ENCODE measurements at places on chromosomes 3 and 15.

- DNase-seq, result no peak
These were observed 97.6 kb downstream of the LSM3 start for GRCh38 chr3:14275962-14276909.

GRCh38 chr3:127488740-127489139, 101.8 kb downstream of the TPRA1 start:
- DNase-seq, result no peak

- DNase-seq, result no peak
These were observed 3.5 kb downstream of the SIDT1 start for GRCh38 chr3:113535898-113536297.

- DNase-seq, result no peak
These were observed 127.9 kb downstream of the MITF start for GRCh38 chr3:69866988-69867720.

GRCh38 chr15:28044121-28044672, 54.9 kb downstream of the OCA2 start:
- DNase-seq, result no peak

DNA sequence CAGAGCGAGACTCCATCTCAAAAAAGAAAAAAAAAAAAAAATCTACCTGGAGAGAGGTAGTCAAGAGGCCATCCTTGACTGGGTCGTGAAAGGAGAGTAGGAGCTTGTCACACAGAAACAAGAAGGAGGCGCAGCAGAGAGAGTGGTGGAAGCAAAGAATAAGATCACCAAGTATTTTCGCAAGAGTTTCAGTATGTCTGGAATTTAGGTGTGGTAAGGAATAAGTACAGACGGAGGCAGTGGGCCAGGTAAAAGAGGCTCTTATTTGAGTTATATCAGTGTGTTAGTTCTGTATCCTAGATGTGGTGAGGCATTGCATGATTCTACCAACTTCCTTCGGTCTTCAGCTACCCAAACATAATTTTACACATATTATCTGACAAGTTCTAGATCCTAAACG, 14.6 kb upstream of the ATP10A start:
- DNase-seq, result no peak

DNA sequence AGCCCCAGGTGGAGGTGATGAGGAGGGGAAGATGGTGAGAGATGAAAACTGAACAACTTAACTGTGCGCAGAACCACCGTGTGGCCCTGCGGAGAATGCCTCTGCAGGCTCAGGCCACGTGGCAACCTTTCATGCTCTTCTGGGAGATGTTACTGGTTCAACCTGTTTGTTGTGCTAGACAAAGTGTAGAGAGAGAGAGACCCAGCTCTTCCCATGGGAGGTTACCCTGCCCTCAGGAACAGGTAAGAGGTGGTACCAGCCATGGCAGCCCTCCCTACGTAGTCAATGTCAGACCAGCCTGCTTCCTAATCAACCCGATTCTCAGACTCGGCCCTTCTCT, 37.0 kb upstream of the HACD2 start:
- no peak for DNase-seq

GRCh38 chr3:136750897-136751315, 1.3 kb downstream of the STAG1 start:
- DNase-seq, result no peak

DNA sequence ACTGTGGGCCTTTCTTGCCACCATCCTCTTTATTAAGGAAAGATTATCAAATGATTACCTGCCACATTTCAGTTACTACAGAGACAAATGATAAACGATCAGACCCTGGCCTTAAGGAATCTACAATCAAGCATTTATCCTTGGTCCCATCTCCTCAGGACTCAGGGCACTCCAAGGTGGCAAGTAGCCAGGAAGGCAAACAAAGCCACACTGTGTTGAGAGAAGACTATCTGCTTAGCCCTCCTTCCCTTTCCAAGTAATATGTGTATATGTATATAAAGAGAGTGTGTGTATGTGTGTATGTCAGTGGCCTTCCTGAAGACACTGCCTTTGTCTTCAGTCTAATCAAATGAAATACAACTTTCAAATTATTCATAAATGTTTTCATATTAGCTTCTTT, 490.1 kb upstream of the ATP11B start:
- no peak for DNase-seq

GRCh38 chr3:122789585-122790273, 3.9 kb downstream of the HSPBAP1 start:
- DNase-seq, result no peak

- no peak for DNase-seq
These were observed 36.2 kb downstream of the RBPMS2 start for GRCh38 chr15:64739156-64739555.

DNA sequence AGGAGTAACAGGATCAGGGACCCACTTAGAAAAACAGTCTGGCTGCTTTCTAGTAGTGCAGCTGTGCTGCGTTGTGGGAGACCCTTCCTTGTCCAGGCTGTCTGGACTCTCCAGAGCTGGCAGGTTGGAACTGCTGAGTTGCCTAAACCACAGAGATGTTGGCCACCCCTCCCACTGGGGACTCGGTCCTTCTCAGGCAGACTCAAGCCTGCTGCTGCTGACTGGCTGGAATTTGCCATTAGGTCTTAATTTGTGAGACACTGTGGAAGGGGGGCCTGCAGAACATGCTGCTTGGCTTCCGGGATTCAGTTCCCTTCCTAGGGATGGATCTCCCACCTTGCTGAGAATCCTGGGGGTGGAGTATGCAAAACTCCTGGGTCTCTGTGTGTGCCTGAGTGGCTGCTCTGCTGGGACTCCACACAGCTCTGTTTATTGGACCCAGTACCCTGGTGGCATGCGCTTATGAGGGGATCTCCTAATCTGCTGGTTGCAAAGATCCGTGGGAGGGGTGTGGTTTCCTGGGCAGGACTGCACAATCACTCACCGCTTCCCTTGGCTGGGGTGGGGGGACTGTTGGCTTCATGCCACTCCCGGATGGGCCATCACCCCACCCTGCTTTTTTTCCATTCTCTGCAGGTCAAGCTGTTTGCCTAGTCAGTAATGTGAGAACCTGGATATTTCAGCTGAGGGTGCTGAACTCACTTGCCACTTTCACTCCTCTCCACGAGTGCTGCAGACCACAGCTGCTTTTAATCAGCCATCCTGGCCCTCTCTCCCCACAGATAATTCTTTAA, 150.5 kb downstream of the CFAP20DC start:
- no peak for DNase-seq

- no peak for DNase-seq
These were observed 71.8 kb downstream of the KLF15 start for GRCh38 chr3:126285369-126285768.

GRCh38 chr3:189954733-189955665, 165.7 kb downstream of the P3H2 start:
- no peak for DNase-seq

GRCh38 chr3:29022976-29023375, 257.9 kb upstream of the RBMS3 start:
- no peak for DNase-seq

- no peak for DNase-seq
These were observed 90.6 kb upstream of the MYZAP start for GRCh38 chr15:57500979-57501576.

DNA sequence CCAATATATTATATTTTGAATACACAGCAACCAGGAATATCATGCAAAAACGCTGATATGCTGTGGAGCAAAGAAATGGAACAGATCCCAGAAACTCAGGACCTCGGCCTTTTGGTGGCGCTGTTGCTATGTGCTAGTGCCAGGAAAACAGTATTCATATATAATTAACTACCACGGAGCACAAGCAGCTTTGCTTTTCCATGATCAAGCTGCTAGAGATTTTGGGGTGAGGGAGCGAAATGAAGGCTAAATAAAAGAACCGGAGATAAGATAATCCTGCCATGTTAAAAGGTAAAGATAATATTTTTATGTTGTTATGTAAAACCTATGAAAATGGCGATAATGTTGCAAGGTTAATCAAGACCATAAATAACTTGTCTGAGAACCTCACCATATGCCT, 157.7 kb upstream of the FAM3D start:
- DNase-seq, result no peak

GRCh38 chr15:91526424-91526823, 327.1 kb upstream of the SLCO3A1 start:
- no peak for DNase-seq

DNA sequence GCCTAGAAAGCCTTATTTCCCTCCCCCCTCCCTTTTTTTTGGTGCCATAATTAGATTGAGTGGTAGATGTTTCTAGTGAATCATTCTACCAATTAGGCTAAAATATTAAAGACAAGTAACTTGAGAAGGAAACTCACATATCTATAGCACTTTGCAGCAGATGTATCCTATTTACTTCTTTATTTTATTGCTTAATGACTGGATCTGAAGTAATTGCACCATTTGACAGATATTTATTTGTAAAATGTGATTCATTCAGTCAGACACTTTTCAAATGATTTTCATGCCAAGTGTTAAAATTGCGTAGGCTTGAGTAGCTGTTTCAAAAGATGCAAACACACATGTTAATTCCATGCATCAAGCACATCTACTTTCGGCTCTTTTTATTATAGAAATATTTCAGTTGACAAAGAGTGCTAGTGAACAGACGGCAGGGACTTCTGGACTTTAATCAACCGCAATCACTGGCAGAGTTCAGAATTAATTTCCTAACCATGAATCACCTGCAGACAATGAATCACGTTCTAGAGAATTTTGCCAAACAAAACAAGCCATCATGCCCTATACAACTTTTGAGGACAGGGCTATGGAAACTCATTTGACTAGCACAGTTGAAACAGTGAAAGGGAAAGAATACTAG, 636.8 kb downstream of the MECOM start:
- no peak for DNase-seq

GRCh38 chr15:64288999-64289398, 67.0 kb downstream of the CSNK1G1 start:
- DNase-seq, result no peak

DNA sequence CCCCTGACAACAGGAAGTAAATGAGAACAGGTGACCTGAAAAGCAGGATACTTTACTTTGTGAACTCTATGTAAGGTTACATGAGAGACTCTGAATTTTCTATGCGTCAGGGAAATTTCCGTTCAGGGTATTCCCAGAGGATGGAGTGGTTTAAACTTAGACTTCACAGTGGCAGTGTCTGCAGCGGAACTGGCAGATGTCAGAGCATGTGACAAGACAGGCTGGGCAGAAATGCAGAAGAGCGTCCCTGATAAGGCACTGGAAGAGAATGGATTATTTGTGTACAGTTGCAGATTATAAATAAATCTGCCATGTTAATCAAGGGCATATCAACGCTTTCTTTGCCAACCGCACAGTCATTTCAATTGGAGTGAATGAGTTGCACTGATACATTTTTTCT, 598.4 kb upstream of the ZNF717 start:
- DNase-seq, result no peak

DNA sequence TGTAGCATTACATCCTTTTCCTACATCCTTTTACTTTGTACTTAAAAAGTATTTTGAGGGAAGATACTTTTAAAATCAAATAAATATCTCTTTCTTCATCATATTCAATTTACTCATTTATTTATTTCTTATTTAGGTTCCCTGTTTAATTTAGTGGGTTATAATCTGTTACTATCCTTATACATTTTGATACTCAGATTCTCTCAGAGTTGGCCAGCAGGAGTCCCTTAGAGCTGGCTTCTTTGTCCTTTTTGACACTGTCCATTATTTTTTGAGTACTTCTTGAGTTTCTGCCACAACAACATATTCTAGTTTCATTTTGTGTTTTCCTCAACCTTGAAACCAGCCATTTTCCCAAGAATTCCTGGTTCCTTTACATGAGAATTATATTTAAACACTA, 111.6 kb upstream of the DCBLD2 start:
- no peak for DNase-seq

DNA sequence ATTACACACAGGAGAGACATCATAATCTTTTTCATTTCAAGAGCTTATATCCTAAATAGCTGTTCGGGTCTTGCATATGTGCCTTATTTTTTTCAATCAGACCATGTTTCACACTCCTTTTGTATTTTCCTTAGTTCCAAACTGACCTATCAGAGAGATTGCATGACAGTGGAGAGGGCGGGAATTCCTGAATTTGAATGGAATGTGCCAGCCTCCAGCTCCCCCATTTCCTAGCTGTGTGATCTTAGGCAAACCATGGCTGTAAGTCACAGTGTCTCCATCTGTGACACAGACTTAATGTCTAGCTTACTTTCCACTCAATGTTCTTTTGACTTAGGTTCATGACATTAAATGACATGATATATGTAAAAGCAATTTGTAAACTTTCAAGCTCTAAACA, 62.0 kb upstream of the CSTA start:
- no peak for DNase-seq

- DNase-seq, result no peak
These were observed 17.1 kb upstream of the SKIC8 start for GRCh38 chr15:78316283-78317083.

DNA sequence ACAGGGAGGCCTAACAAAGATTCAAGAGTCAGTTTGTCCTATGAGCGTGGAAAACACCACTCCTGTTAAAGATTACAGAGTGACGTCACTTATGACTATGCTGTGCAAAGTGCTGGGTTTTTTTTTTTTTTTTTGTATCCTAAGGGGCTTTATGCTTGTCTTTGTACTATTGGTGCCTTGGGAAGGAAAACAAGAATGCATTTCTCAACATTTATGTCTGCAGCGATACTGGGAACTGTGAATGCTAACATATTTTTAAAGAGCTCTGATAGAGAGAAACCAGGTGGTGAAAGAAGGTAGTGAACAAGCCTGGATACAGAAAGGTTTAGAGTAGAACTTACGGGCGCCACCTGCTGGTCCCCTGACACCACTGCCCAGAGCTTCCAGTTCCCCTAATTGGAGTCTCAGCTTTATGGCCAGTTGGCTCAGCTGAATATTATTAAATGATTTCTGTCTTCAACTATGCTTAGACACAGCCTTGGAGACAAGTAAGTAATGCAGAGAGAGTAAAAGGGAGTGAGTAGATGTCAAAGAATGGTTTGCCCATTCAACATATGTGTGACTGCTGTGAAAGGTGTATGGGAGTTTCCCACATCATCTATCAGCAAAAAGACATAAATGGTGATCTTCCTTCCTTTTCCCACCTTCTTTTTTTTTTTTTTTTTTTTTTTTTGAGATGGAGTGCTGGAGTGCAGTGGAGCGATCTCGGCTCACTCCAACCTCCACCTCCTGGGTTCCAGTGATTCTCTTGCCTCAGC, 807.9 kb upstream of the CFAP20DC start:
- no peak for DNase-seq

- DNase-seq, result no peak
These were observed 3.8 kb downstream of the CHRNA7 start for GRCh38 chr15:32034106-32034505.

DNA sequence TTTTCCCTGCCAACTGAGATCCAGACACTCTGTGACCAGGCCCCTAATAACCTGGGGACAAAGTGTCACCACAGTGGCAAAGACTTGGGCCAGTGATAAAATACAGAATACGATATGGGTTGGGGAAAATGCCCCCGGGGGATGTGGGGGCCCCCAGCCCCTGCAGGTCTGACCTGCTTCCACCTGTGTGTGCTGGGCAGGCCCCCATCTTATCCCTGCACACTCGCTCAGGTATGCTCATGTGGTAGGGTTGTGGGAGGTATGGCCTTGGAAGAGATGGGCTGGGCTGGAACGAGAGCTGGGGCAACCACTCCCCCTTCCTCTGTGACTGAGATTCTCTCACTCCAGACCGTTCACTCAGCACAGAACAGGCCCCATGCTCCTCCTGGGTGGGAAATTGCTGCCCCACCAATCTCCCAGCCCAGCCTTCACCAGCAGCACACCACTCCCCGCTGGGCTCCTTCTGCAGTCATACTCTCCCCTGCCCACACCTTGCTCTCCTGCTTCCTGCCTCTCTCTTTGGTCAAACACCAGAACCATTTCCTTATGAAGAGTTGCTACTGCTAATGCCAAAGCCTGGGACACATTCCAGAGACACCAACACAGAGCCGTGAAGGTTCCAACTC, 9.6 kb upstream of the CPEB1 start:
- DNase-seq, result no peak

GRCh38 chr3:41024031-41024836, 175.1 kb upstream of the CTNNB1 start:
- DNase-seq, result no peak

- no peak for DNase-seq
These were observed 96.7 kb downstream of the KBTBD8 start for GRCh38 chr3:67094774-67095173.

All from cortex of kidney (tissue), 1 donor.